Vagina (tissue), 2 donors: ENCODE measurements at places on chromosomes 5 and 9. TPM values are rescaled to one million over a fixed set of nuclear protein-coding genes. Genes with fewer than 3 reads are reported as not detected.
A peak's percentile ranks its signal among the peaks of the same experiment; 100 is the strongest.

Gene SEMA4D
- total RNA-seq = 39.3 TPM

Gene SLC6A7
- 0.25 TPM for total RNA-seq

GRCh38 chr9:38277601-38278200, 114.8 kb upstream of the ALDH1B1 start:
- DNase-seq = peak; percentile 37
- H3K36me3 ChIP-seq = no peaks in the 10 kb centered on the region

GRCh38 chr9:38036359-38037084, 32.5 kb downstream of the SHB start:
- H3K27ac ChIP-seq = no peak overlapping the region
- no peaks in the 10 kb centered on the region for H3K27me3 ChIP-seq
- DNase-seq = no peak
- no peak overlapping the region for H3K4me3 ChIP-seq
- H3K36me3 ChIP-seq = no peaks in the 10 kb centered on the region
- H3K4me1 ChIP-seq = peaks cover 79% of the 10 kb centered on the region

- H3K27ac ChIP-seq = peak overlapping the region; percentile 1
- no peaks in the 10 kb centered on the region for H3K36me3 ChIP-seq
- H3K27me3 ChIP-seq = no peaks in the 10 kb centered on the region
- H3K4me3 ChIP-seq = no peak overlapping the region
Observed at GRCh38 chr5:17379100-17379951, 118.7 kb upstream of the TAF11L2 start.

GRCh38 chr9:133499132-133499891, 20.4 kb upstream of the SLC2A6 start:
- no peaks in the 10 kb centered on the region for H3K36me3 ChIP-seq
- no peak overlapping the region for H3K27ac ChIP-seq
- no peaks in the 10 kb centered on the region for H3K4me1 ChIP-seq
- H3K27me3 ChIP-seq = no peaks in the 10 kb centered on the region
- no peak overlapping the region for H3K4me3 ChIP-seq

Gene FYB1
- 10.8 TPM for total RNA-seq

Gene ZFAND5
- total RNA-seq = 277 TPM

Gene ZNF883
- total RNA-seq = 0.98 TPM

- H3K4me3 ChIP-seq = no peak overlapping the region
- no peak for DNase-seq
- H3K27me3 ChIP-seq = no peaks in the 10 kb centered on the region
- no peaks in the 10 kb centered on the region for H3K4me1 ChIP-seq
Observed at GRCh38 chr5:95973793-95974325, 12.2 kb upstream of the ELL2 start.

Gene KLF4
- 144 TPM for total RNA-seq

GRCh38 chr5:121273833-121274433, 577.7 kb upstream of the FTMT start:
- DNase-seq = no peak
- H3K4me1 ChIP-seq = no peaks in the 10 kb centered on the region
- H3K27me3 ChIP-seq = no peaks in the 10 kb centered on the region
- no peak overlapping the region for H3K27ac ChIP-seq

- DNase-seq = no peak
- no peaks in the 10 kb centered on the region for H3K27me3 ChIP-seq
- no peaks in the 10 kb centered on the region for H3K4me1 ChIP-seq
- H3K27ac ChIP-seq = no peak overlapping the region
- H3K36me3 ChIP-seq = no peaks in the 10 kb centered on the region
Observed at GRCh38 chr5:36054647-36055046, 12.0 kb downstream of the UGT3A2 start.

GRCh38 chr5:150161242-150162141, 5.1 kb upstream of the CDX1 start:
- no peaks in the 10 kb centered on the region for H3K36me3 ChIP-seq
- H3K27ac ChIP-seq = peak overlapping the region; percentile 83
- no peaks in the 10 kb centered on the region for H3K27me3 ChIP-seq
- H3K4me1 ChIP-seq = peaks cover 86% of the 10 kb centered on the region
- no peak for DNase-seq

DNA sequence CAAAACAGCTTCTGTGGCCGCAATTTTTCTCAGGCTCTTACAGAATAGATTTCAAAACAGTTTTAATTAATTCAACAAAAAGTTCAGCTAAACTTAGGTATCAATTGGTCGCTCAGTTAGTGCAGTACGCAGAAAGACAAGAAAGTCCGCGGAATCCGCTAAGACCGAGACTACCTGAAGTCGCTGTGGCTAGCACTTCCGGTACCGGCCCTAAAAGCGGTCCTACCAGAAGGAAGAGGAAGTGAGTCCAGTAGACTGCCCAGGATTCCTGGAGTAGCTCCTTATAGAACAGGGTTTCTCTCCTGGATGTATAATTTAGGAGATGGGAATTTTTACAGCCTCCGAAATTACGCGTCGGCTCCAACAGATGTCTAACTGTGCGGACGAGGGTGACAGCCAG, 16.6 kb upstream of the PCDHB2 start:
- H3K4me3 ChIP-seq = peak overlapping the region; percentile 9
- no peaks in the 10 kb centered on the region for H3K36me3 ChIP-seq
- H3K27ac ChIP-seq = no peak overlapping the region
- H3K4me1 ChIP-seq = no peaks in the 10 kb centered on the region

DNA sequence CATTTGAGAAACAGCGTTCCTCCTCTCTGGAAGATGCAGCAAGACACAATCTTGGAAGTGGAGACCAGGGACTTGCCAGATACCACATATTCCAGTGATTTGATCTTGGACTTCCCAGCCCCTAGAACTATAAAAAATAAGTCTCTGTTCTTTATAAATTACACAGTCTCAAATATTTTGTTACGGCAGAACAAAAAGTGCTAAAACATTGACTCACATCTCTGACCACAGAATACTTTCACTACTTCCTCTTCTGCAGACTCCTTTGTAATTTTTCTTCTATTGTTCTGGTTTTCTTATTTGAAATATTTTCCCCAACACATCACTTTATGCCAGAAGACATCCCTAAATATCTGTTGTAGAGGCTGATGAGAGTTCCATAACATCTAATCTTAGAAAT, 706.1 kb upstream of the CDH18 start:
- H3K27me3 ChIP-seq = no peaks in the 10 kb centered on the region
- H3K4me1 ChIP-seq = no peaks in the 10 kb centered on the region
- DNase-seq = no peak
- no peak overlapping the region for H3K4me3 ChIP-seq
- H3K27ac ChIP-seq = no peak overlapping the region
- H3K36me3 ChIP-seq = no peaks in the 10 kb centered on the region

- H3K36me3 ChIP-seq = no peaks in the 10 kb centered on the region
- DNase-seq = no peak
- H3K27me3 ChIP-seq = no peaks in the 10 kb centered on the region
- no peak overlapping the region for H3K4me3 ChIP-seq
- H3K4me1 ChIP-seq = no peaks in the 10 kb centered on the region
Observed at GRCh38 chr5:131209506-131210150, 38.9 kb downstream of the LYRM7 start.
